Left renal pelvis (tissue), 4 donors: ENCODE measurements at places on chromosomes 7 and 10. TPM values are rescaled to one million over a fixed set of nuclear protein-coding genes. Genes with fewer than 3 reads are reported as not detected.

CLDN4 gene
- 68.4 TPM for polyA plus RNA-seq

PTPRN2 gene
- polyA plus RNA-seq = 7.7 TPM

VSTM2A gene
- 2.7 TPM for polyA plus RNA-seq

HOXA10 gene
- polyA plus RNA-seq = 146 TPM

OPN1SW gene
- polyA plus RNA-seq = 2.2 TPM

GPNMB gene
- 23.7 TPM for polyA plus RNA-seq

ZCWPW1 gene
- polyA plus RNA-seq = 5.7 TPM

TBXAS1 gene
- 27.0 TPM for polyA plus RNA-seq

ZPBP gene
- polyA plus RNA-seq = 0.39 TPM

FBXL13 gene
- 2.6 TPM for polyA plus RNA-seq

GRID2IP gene
- 0.70 TPM for polyA plus RNA-seq

CNTNAP2 gene
- 28.5 TPM for polyA plus RNA-seq

TUBAL3 gene
- polyA plus RNA-seq = not detected

EXOC6 gene
- 21.9 TPM for polyA plus RNA-seq

IFIT1B gene
- polyA plus RNA-seq = 1.6 TPM

GHRHR gene
- polyA plus RNA-seq = 0.23 TPM

TSPAN33 gene
- 54.8 TPM for polyA plus RNA-seq

SEMA3A gene
- 14.7 TPM for polyA plus RNA-seq

BMPER gene
- polyA plus RNA-seq = 20.8 TPM

SLC18A3 gene
- not detected for polyA plus RNA-seq

SOSTDC1 gene
- 42.1 TPM for polyA plus RNA-seq

FAM180A gene
- polyA plus RNA-seq = not detected

SCRN1 gene
- 60.7 TPM for polyA plus RNA-seq

ZNF485 gene
- polyA plus RNA-seq = 4.4 TPM

ITGB8 gene
- 14.4 TPM for polyA plus RNA-seq

SPDYE6 gene
- 0.16 TPM for polyA plus RNA-seq

CAMK2B gene
- 3.1 TPM for polyA plus RNA-seq

GTF2I gene
- polyA plus RNA-seq = 437 TPM

HMX2 gene
- 1.3 TPM for polyA plus RNA-seq

SEPTIN14 gene
- 0.64 TPM for polyA plus RNA-seq

TAX1BP1 gene
- 129 TPM for polyA plus RNA-seq

RADIL gene
- polyA plus RNA-seq = 4.0 TPM

CYP2E1 gene
- 1.5 TPM for polyA plus RNA-seq

C7orf33 gene
- not detected for polyA plus RNA-seq
